ENCODE measurements at places on chromosomes 12 and 14. TPM values are rescaled to one million over a fixed set of nuclear protein-coding genes. Genes with fewer than 3 reads are reported as not detected.

Gene KLRC2
- total RNA-seq: not detected

Gene TSFM
- 17.1 TPM for total RNA-seq

Gene ZFHX2
- total RNA-seq: 0.83 TPM

Gene OAS2
- total RNA-seq: 4.2 TPM

Gene SOAT2
- not detected for total RNA-seq

Gene NUAK1
- 31.4 TPM for total RNA-seq

Measured in smooth muscle cell of the pulmonary artery (primary cell).